ENCODE measurements at places on chromosomes 16 and 17. TPM values are rescaled to one million over a fixed set of nuclear protein-coding genes. Genes with fewer than 3 reads are reported as not detected.
A peak's percentile ranks its signal among the peaks of the same experiment; 100 is the strongest.

GPRC5B gene
- total RNA-seq: 1.2 TPM

CACNG5 gene
- total RNA-seq: not detected

- peaks cover 57% of the 10 kb centered on the region for H3K36me3 ChIP-seq
- H3K27ac ChIP-seq: peak overlapping the region; percentile 93
- no peak for DNase-seq
- no peaks in the 10 kb centered on the region for H3K27me3 ChIP-seq
- peaks cover 36% of the 10 kb centered on the region for H3K4me1 ChIP-seq
- no peak overlapping the region for H3K4me3 ChIP-seq
These were observed 18.6 kb downstream of the ZDHHC7 start for GRCh38 chr16:84992717-84993075.

SPNS3 gene
- not detected for total RNA-seq

GRCh38 chr17:43658900-43659299 is 2.8 kb downstream of the MEOX1 start:
- no peak overlapping the region for H3K4me3 ChIP-seq
- H3K27ac ChIP-seq: no peak overlapping the region
- H3K4me1 ChIP-seq: peaks cover 13% of the 10 kb centered on the region
- DNase-seq: no peak
- peaks cover 15% of the 10 kb centered on the region for H3K27me3 ChIP-seq

DNA sequence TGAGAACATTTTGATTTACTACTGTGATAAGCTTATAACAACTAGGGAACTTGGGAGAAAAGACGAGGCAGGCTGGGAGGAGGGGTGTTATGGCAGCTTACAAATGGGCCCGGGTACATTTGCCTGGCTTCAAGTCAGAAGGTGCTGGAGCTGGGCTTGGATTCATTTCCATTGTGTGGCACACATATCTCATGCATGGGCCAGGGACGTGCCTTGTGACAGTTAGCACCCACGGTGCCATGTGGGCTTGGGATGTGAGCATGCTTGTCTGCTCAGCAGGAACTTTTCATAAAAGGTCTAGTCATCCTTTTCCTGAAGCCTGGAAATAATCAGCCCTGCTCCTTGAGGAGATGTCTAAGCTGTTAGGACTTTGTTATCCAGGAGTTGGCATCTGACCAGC is 572.2 kb downstream of the CDH13 start:
- no peaks in the 10 kb centered on the region for H3K4me1 ChIP-seq
- no peak for DNase-seq
- no peak overlapping the region for H3K27ac ChIP-seq
- no peaks in the 10 kb centered on the region for H3K27me3 ChIP-seq

DNA sequence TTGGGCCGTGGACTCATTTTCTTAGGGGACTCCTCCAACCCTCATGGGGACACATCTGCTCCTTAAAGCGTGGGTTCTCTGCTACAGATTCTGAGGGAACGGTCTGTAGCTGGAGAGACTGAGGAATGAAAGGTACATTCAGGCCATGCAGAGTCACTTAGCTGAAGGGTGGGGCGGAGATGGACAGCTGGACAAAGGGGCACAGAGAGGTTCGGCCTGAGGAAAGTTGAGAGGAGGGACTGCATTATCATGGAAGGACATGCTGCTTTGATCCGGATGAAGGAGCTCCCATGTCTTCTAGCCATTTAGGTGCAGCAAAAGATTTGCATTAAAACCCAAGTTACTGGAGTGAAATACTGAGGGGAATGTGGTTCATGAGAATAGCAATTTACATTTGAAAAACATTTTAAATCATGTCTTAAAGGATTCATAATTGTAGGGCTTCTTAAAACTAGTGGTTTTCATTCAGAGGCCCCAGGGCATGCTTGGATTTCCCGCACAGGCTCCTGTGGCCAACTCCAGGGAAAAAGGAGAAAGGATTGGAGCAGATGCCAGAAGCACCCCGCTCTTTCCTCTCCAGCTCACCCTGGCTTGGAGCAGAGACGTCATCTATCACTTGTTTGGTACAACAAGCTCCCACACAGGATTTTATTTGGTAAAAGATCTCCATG is 54.2 kb downstream of the CDRT4 start:
- H3K4me3 ChIP-seq: no peak overlapping the region
- H3K27me3 ChIP-seq: no peaks in the 10 kb centered on the region
- peaks cover 17% of the 10 kb centered on the region for H3K4me1 ChIP-seq
- no peaks in the 10 kb centered on the region for H3K36me3 ChIP-seq

TRPV2 gene
- total RNA-seq: 62.5 TPM

DNA sequence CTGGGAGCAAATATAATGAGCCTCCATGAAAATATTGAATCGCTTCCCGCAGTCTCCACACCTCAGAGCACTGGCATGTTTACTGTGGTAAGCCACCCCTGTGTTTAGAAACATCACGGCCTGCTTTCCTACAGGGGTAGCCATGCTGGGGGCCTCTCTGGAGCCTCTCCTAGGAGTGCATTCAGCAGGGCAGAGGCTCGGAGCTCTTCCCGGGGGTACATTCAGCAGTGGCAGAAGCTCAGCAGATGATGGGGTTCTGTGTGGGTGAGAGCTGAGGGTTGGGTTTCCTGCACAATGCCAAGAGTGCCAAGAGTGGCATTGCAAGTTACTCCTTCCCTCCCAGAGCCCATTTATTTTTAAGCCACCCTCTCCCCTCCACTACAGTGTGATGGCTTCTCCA is 386.6 kb downstream of the SEC14L1 start:
- DNase-seq: no peak
- H3K36me3 ChIP-seq: no peaks in the 10 kb centered on the region
- peaks cover 3% of the 10 kb centered on the region for H3K4me1 ChIP-seq
- no peak overlapping the region for H3K4me3 ChIP-seq
- no peak overlapping the region for H3K27ac ChIP-seq

DOC2B gene
- total RNA-seq: not detected

IL34 gene
- total RNA-seq: 5.6 TPM

CDH15 gene
- total RNA-seq: 2.2 TPM

CACNA1H gene
- under 0.01 TPM for total RNA-seq

DNA sequence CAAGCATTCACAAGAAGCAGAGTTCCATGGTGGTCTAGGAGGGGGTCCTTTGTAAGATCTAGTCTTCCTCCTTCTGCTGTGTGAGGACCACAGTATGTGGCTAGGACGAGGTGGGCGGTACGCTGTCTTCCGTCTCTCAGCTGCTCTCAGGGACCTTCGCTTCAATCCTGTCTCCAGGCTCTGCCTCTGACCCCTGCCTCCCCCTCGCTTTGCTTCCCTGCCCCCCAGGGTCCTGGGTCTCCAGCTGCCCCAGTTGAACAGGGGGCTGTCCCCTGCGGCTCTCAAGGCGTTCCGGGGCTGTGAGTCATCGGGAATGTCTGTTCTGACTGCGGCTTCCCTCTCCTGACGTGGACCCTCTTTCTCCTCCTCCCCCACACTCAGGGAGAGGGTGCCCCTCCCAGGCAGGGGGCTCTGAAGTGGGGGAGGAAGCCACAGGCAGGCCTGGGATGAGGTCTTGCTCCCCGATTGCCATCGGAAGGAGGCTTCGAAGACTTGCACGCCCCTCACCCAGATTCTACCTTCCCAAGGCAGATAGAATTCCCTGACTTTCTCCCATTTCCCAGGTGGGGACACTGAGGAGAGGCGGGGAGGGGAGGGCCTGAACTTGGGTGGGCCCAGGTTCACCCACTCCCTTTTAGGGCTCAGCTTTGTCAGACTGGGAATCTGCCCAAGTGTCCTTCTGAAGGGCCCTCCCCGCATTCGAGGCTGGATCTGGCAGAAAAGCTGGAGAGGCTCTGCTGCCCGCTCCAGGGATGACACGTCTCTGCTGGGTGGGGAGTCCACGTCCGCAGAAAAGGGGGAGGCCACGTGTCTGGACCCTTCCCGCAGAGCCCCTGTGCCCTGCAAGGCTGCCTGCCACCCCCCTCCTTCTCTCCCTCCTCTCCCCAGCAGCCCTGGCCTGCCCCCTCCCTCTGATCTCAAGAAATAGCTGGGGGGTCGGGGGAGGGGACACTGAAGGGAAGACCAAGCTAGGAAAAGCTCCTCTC is 9.1 kb upstream of the COL1A1 start:
- peaks cover 74% of the 10 kb centered on the region for H3K4me1 ChIP-seq
- no peaks in the 10 kb centered on the region for H3K36me3 ChIP-seq
- no peaks in the 10 kb centered on the region for H3K27me3 ChIP-seq
- peak overlapping the region; percentile 96 for H3K27ac ChIP-seq

GRCh38 chr17:47999582-47999981 is 28.7 kb downstream of the CDK5RAP3 start:
- DNase-seq: peak; percentile 91
- H3K27me3 ChIP-seq: no peaks in the 10 kb centered on the region
- H3K36me3 ChIP-seq: no peaks in the 10 kb centered on the region
- H3K4me1 ChIP-seq: peaks cover 17% of the 10 kb centered on the region
- no peak overlapping the region for H3K4me3 ChIP-seq

GRCh38 chr17:3808701-3809100 is 7.7 kb upstream of the ITGAE start:
- H3K27ac ChIP-seq: peak overlapping the region; percentile 66
- no peak for DNase-seq
- no peaks in the 10 kb centered on the region for H3K27me3 ChIP-seq
- H3K4me3 ChIP-seq: no peak overlapping the region
- H3K36me3 ChIP-seq: peaks cover 46% of the 10 kb centered on the region
- H3K4me1 ChIP-seq: peaks cover 29% of the 10 kb centered on the region

ZNRF1 gene
- total RNA-seq: 20.6 TPM

DNA sequence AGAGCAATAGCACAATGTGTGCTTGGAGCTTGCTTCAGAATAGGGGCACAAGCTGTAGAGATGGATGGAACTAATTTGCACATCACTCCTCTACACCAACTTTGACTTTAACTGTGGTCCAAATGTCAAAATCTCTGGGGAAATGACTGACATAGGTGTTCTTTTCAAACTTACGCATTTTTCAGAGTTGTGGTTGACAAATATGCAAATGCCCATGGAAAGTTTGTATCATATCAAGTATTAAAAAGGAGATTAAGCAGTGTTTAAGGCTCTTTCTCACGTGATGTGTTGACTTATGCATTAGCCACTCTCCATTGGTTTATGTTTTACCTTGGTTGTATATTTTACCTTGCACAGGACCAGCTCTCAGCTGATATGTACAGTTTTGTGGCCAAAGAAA is 77.1 kb downstream of the ELAC2 start:
- DNase-seq: no peak
- H3K36me3 ChIP-seq: no peaks in the 10 kb centered on the region
- no peaks in the 10 kb centered on the region for H3K4me1 ChIP-seq
- no peaks in the 10 kb centered on the region for H3K27me3 ChIP-seq
- no peak overlapping the region for H3K27ac ChIP-seq
- H3K4me3 ChIP-seq: no peak overlapping the region

GRCh38 chr16:64540434-64540833 is 581.4 kb downstream of the CDH11 start:
- no peaks in the 10 kb centered on the region for H3K4me1 ChIP-seq
- H3K36me3 ChIP-seq: no peaks in the 10 kb centered on the region
- no peak overlapping the region for H3K27ac ChIP-seq
- no peak overlapping the region for H3K4me3 ChIP-seq
- no peak for DNase-seq

- H3K36me3 ChIP-seq: no peaks in the 10 kb centered on the region
- H3K4me1 ChIP-seq: no peaks in the 10 kb centered on the region
- H3K27me3 ChIP-seq: no peaks in the 10 kb centered on the region
These were observed 348.9 kb upstream of the ASIC2 start for GRCh38 chr17:33642002-33642401.

GRCh38 chr17:27667656-27668487 is 36.9 kb downstream of the LGALS9 start:
- no peak overlapping the region for H3K4me3 ChIP-seq
- no peak overlapping the region for H3K27ac ChIP-seq

- H3K4me3 ChIP-seq: no peak overlapping the region
- no peaks in the 10 kb centered on the region for H3K36me3 ChIP-seq
- H3K27me3 ChIP-seq: no peaks in the 10 kb centered on the region
These were observed 3.2 kb upstream of the PRPSAP1 start for GRCh38 chr17:76356803-76357456.

KRTAP3-1 gene
- total RNA-seq: not detected

SLC38A8 gene
- total RNA-seq: not detected

DNA sequence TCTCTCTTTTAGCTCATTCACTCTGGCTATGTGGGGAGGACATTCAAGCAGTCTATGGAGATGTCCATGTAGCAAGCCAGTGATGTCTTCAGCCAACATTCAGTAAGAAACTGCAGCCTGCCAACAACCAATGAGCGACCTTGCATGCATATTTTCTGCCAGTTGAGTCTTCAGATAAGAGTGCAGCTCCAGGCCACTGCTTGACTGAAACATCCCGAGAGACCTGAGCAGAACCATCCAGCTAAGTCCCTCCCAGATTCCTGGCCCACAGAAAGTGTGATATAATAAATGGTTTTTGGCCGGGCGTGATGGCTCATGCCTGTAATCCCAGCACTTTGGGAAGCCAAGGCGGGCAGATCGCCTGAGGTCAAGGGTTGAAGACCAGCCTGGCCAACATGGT is 10.5 kb upstream of the C17orf58 start:
- H3K4me3 ChIP-seq: no peak overlapping the region
- H3K27ac ChIP-seq: no peak overlapping the region
- H3K4me1 ChIP-seq: no peaks in the 10 kb centered on the region
- no peaks in the 10 kb centered on the region for H3K27me3 ChIP-seq
- H3K36me3 ChIP-seq: no peaks in the 10 kb centered on the region

GRCh38 chr17:28578246-28579195 is 1.8 kb upstream of the ALDOC start:
- no peak overlapping the region for H3K27ac ChIP-seq
- no peak for DNase-seq
- H3K4me1 ChIP-seq: peaks cover 4% of the 10 kb centered on the region

GRCh38 chr16:53636978-53637377 is 66.7 kb downstream of the RPGRIP1L start:
- H3K27me3 ChIP-seq: no peaks in the 10 kb centered on the region
- H3K36me3 ChIP-seq: peaks cover 12% of the 10 kb centered on the region
- H3K4me1 ChIP-seq: no peaks in the 10 kb centered on the region
- no peak overlapping the region for H3K4me3 ChIP-seq
- no peak for DNase-seq

DNA sequence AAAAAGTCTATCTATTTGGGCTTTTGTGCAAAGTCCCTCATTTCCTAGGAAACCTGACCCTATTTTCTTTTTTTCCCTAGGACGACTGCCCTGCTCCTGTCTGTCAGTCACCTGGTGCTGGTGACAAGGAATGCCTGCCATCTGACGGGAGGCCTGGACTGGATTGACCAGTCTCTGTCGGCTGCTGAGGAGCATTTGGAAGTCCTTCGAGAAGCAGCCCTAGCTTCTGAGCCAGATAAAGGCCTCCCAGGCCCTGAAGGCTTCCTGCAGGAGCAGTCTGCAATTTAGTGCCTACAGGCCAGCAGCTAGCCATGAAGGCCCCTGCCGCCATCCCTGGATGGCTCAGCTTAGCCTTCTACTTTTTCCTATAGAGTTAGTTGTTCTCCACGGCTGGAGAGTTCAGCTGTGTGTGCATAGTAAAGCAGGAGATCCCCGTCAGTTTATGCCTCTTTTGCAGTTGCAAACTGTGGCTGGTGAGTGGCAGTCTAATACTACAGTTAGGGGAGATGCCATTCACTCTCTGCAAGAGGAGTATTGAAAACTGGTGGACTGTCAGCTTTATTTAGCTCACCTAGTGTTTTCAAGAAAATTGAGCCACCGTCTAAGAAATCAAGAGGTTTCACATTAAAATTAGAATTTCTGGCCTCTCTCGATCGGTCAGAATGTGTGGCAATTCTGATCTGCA is 12.9 kb downstream of the TMEM98 start:
- peaks cover 19% of the 10 kb centered on the region for H3K4me1 ChIP-seq
- peaks cover 33% of the 10 kb centered on the region for H3K36me3 ChIP-seq
- no peaks in the 10 kb centered on the region for H3K27me3 ChIP-seq
- no peak for DNase-seq
- H3K27ac ChIP-seq: no peak overlapping the region

GRCh38 chr16:21083729-21084268 is 66.8 kb downstream of the DNAH3 start:
- peak; percentile 84 for DNase-seq
- H3K36me3 ChIP-seq: no peaks in the 10 kb centered on the region
- no peak overlapping the region for H3K4me3 ChIP-seq
- no peak overlapping the region for H3K27ac ChIP-seq
- H3K27me3 ChIP-seq: no peaks in the 10 kb centered on the region
